ENCODE measurements at places on chromosomes 2 and 18.

DNA sequence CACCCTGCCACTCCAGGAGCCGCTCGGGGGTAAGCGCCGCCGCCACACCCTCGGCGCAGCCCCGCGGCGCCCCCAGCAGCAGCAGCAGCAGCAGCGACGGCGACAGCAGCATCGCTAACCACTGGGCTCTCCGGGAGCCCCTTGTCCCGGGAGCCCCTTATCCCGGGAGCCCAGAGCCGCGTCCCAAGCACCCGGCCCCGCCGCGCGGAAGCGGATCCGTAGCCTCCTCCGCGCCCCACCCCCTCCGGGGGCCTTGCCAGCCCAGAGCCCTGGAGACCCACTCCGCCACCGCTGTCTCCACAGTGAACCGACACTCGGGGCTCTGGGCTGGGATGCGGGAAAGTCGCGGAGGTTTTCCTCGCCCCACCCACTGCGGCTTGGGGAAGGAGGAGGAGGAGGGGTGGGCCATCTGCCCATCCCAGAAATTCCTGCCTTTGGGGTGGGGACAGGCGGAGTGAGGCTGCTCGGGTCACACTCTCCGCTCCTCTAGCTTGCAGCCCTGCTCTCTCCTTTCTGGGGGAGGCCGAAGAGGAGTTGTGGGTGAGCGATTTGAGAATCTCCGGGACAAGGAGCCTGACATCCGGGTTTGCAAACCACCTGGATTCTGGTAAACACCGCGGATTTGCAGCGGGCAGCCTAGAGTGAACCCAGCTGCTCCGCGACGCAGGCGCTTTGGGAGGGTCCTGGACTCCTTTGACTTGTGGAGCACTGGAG, at the start of gene PLA2R1:
PLA2R1 (minus strand) TSS at position 324 of the 714 bp plus-strand sequence; CDS start at position 112, 212 bp downstream.
- DNase-seq = no peak

DNA sequence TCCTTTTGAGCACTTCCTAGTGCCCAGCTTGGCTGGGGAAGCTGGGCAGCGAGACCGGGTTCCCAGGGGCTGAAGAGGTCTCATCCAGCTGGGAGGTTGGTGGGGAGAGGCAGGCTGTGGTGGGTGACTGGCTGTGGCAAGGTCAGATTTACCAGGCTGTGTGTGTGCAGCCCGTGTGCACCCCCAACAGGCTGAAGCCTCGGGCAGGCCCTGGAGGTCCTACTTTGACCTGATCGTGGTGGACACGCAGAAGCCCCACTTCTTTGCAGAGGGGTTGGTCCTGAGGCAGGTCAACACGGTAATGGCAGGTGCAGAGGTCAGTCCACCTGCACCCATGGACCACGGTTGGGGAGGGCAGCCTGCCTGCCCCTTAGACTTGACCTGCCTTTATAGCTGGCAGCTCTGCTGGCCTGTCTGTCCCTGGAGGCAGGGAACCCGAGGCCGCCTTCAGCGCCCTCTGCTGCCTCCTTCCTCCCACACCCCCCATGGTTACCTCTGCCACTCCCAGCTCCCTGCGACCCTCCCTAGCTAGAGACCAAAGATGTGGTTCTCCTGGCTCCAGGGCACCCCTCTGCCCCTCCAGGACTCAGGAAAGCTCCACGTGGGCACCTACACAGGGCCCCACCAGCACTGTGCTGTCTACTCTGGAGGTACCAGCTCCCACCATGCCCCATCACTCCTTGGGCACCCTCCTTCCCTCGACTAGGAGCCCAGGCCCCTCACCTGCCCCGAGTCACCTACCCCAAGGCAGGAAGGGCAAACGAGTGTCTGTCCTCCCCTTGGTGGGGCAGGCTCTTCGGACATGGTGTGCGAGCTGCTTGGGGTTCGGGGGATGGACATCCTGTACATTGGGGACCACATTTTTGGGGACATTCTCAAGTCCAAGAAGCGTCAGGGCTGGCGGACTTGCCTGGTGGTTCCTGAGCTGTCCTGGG, 4.0 kb downstream of the NT5DC4 start:
- DNase-seq = no peak

GRCh38 chr2:20660506-20661420, 6.2 kb upstream of the GDF7 start:
- no peak for DNase-seq

DNA sequence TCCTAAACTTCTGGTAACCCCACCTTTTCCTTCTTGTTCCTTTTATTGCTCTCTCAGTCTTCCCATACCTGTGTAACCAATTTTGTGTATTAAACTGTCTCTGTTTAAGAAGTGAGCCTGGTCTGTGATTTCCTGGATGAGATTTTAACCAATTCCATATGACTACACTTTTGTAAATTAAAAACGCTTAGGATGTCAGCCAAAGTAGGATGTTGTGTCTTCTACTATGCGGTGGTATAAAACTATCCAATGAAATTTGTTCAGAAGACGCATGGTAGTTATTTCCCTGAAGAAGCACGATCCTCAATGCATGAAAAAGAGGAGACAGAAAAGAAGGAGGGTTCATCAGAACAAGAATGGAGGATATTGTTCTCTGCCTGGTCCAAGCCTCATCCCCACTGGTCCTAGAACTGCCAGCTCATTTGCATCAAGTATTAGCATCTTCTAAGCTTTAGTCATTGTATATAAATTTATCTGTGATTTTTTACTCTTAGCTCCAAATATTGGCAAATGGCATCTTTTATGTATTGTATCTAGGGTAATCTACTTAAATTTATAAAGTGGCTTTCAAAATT, 127.4 kb downstream of the TGIF1 start:
- DNase-seq = no peak

DNA sequence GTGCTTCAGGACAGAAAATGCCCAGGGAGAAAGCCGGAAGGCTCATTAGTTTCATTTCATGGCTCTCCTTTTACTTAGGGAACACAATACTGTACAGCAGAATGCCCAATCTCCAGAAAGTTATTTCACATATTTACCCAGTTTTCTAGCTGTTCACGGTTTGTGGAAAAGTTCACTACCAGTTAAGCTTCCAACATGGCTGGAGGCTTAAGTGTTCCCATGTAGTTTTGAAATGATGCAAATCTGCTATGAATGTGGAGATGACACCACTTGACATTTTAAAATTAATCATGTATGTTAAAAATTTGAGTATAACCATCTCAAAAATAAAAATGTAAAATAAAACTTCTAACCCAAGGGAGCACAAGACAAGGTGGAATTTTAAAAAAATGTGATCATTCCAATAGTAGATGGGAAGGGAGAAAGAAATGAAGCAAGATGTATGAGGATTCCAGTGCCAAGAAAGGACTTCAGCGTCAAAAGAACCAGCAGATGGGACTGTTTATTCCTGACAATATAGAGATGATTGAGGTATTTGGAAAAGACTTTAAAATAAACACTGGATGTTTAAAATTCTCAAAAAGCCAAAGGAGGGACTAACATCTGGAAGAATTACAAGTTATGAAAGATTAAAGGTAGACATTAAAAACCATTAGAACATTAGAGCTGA, 60.9 kb upstream of the OSR1 start:
- DNase-seq = no peak

DNA sequence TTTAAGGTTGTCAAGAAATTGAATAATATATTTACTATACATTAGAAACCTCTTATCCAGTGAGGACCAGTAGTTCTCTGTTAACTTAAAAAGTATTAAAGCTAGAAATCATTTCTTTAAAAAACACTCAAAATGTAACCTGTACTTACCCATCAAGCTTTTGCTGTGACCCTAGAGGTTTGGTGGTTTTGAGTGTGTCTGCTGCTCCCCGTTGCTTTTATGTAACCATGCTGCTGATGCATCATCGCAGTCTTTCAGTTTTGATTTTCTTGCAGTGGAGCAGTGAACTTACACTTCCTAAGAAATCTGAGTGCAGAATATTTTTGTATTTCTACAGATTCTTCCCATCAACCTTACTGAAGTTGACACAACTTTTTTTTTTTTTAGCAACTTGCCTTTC, 34.2 kb downstream of the MRPS9 start:
- no peak for DNase-seq

- DNase-seq = no peak
Observed at GRCh38 chr2:237685408-237685807, 58.0 kb downstream of the LRRFIP1 start.

DNA sequence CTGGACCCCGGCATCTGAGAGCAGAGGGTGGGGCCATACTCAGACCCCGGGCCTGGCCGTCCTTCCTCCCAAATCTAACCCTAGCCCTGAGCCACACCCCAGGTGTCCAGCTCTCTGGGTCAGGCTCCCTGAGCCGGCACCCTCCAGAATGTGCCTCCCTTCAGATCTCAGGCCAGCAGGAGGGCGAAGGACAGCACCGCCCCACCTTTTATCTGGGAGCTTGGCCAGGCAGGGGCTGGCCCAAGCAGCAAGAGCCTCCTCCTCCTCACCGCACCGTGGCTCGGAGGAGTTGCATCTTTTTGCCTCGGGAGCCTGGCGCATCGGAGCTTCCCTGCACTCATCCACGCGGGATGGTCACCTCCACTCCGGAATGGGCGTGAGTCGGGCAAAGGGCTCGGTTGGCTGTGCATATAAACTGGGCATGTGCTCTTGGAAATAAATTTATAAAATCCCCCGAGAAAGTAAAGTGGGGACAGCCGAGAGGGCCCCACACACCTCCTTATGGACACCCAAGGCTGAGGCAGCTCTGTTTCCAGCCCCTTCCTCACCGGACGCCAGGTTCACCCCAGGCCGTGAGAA, 69.1 kb upstream of the CTDP1 start:
- no peak for DNase-seq

- DNase-seq = peak; percentile 10
Observed at GRCh38 chr2:65431421-65432226, 775 bp downstream of the SPRED2 start.

- no peak for DNase-seq
Observed at GRCh38 chr18:68330658-68331057, 384.2 kb downstream of the TMX3 start.

DNA sequence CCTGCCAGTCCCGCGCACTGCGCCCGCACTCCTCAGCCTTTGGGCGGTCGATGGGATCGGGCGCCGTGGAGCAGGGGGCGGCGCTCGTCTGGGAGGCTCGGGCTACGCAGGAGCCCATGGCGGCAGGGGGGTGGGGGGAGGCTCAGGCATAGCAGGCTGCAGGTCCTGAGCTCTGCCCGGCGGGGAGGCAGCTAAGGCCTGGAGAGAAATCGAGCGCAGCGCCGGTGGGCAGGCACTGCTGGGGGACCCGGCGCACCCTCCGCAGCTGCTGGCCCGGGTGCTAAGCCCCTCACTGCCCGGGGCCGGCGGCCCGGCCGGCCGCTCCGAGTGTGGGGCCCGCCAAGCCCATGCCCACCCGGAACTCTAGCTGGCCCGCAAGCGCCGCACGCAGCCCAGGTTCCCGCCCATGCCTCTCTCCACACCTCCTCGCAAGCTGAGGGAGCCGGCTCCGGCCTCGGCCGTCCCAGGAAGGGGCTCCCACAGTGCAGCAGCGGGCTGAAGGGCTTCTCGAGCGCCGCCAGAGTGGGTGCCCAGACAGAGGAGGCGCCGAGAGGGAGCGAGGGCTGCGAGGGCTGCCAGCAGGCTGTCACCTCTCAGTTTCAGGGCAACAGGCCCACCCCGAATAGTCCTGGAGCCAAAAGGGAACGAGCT, 74.1 kb downstream of the PSMG2 start:
- DNase-seq = no peak

DNA sequence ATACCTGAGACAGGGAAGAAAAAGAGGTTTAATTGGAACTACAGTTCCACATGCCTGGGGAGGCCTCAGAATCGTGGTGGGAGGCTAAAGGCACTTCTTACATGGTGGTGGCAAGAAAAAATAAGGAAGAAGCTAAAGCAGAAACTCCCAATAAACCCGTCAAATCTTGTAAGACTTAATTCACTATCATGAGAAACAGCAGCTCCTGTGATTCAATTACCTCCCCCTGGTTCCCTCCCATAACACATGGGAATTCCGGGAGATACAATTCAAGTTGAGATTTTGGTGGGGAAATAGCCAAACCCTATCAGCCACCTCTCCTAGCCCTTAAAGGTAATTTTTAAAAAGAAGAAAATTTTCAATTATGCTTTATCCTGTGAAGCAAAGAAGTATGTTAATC, 728.8 kb downstream of the RNF144A start:
- DNase-seq = no peak

DNA sequence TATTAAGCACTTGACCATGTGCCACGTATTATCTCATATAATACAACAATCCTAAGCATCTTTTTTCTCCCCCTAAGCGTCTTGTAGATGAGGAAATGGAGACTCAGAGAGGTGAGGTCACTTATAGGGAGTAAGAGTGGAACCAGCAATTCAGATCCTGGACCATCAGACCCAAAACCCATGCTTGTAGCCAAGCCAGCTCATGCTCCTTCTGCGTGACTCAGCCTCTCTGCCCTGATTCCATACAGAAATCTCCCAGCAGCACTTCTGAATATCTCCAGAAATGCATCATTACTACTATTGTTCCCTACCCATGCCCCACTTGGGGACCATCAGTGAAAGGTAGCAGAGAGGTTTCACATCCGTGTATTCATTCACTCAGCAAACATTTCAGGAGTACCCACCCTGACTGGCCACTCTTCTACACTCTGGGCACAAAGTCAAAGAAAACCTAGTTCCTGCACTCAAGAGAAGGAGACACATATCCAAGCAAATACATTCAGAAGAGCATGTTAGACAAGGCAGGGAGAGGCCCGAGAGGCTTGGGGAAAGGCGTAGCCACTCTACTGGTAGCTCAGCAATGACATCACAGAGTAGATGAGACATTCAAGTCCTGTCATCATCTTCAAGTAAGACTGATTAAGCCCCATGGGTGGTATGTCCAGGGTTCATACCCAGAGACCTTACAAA, 141.9 kb downstream of the MTCL1 start:
- no peak for DNase-seq

GRCh38 chr2:108933691-108934117, 55.3 kb downstream of the EDAR start:
- no peak for DNase-seq

- DNase-seq = no peak
Observed at GRCh38 chr2:48548840-48549239, 18.9 kb downstream of the STON1 start.

DNA sequence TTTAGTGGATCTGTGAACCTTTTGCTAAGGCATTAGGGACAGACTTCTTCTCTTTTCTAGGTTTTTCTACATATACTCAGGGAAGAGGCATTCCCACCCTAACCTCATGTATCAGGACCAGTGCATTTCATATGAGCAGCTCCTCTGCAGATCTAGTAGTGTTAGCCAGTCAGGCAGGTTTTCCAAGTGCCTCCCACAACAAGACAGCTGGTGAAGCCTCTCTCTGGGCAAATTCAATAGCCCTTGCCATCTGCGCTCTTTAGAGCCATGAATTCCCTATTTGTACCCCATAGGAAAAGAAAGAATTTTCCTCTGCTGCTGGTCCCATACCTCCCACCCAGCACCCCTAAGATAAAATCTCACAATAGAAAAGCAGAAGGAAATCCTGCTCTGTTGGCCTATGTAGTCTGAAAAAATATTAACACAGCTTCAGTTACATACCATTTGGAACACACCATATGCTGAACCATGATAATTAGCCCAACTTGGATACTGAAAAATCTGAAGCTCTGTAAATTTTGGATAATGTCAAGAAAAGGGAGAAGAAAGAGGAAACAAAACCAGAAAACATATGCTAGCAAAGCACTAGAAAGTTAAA, 1354.6 kb upstream of the NRXN1 start:
- DNase-seq = no peak

- no peak for DNase-seq
Observed at GRCh38 chr18:34929336-34929780, 111.9 kb upstream of the MAPRE2 start.

GRCh38 chr2:159154366-159154765, 132.1 kb downstream of the WDSUB1 start:
- DNase-seq = no peak

All from activated CD4-positive, alpha-beta T cell treated with anti-CD3 and anti-CD28 coated beads for 24 hours (primary cell).